Effector memory CD4-positive, alpha-beta T cell (primary cell): ENCODE measurements at places on chromosomes 12 and 14.

GRCh38 chr14:58367296-58367695, 28.4 kb upstream of the TOMM20L start:
- H3K4me1 ChIP-seq, result no peaks in the 10 kb centered on the region
- no peak for DNase-seq
- no peak overlapping the region for H3K27ac ChIP-seq
- no peaks in the 10 kb centered on the region for H3K27me3 ChIP-seq
- H3K36me3 ChIP-seq, result peaks cover 65% of the 10 kb centered on the region

DNA sequence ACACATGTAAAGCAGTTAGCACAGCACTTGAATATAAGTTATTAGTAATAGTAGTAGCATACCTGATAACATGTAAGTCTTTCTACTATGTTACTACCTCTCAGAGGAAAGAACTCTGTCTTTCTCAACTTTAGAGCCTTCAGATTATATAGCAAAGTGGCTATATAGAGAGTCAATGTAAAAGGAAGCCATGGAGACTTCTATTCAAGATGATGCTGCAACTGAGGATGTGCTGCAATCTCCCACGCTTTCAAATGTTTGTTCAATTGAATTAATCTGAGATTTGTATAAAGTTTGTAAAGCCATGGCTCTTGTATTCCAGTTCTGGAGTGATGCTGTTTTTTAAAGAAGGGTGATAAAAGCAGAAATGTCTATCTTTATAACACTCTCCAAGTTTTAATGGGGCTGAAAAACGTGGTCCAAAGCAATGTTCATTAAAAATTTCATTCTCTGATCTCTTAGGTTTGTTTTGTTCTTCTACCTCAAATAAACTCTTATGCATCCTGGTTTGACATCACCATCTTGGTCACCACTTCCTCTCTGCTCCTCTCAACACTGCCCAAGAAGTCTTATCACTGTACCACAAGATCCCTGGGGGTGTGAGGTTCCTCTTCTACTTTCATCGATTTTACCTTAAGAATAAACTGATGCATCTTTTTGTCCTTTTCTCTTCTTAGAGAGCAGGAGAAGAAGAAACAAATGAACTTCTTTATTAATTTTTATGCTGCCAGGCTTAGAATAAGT, 40.6 kb downstream of the C12orf42 start:
- H3K4me1 ChIP-seq, result no peaks in the 10 kb centered on the region
- DNase-seq, result peak; percentile 0
- H3K36me3 ChIP-seq, result no peaks in the 10 kb centered on the region
- no peak overlapping the region for H3K27ac ChIP-seq
- H3K27me3 ChIP-seq, result no peaks in the 10 kb centered on the region

DNA sequence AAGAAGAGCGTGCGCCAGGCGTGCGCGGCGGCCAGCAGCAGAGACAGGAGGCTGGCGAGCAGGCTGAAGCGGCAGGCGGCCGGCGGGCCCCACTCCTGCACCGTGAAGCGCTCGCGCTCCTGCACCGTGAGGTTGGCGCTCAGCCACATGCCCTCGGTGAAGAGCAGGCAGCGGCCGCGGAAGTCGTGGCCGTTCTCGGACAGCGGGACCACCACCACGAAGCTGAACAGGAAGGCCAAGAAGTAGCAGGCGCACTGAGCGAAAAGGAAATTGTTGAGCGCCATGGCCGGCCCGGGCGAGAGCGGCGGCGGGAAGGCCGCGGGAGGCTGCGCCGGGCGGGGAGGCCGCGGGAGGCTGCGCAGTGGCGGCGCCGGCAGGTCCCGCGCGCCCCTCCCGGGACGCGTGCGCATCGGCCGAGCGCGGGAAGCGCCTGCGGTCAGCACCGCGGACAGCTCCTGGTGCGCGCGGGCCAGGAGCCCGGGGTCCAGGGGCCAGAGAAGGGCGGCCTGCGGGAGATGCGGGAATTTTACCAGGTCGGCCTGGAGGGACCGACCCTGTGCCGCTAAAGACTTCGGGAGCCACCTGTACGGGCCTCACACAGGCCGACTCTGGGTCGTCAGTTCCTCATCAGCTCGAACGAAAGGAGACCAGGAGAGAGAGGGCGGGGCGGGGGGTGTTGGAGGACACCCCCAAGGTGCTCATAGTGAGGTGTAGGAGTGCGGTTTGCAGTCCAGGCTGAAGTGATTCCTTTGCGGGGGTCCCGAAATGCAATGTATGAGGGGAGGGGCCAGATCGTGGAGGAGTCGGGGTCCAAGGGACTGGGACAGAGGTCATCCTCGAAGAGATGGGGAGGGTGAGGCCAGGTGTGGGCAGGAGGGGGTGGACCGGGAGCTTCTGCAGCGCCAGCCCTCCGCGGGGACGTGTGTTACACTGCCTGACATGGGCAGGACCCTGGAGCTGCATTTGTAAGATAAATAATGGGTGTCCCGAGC, at the start of gene TMEM179:
Gene TMEM179 (minus strand): TSS at position 315 of the 992 bp plus-strand sequence. CDS start 31 bp downstream, at position 284.
- no peak within 1 kb of the TSS for H3K4me3 ChIP-seq
- no peaks in the 10 kb centered on the region for H3K36me3 ChIP-seq
- H3K27me3 ChIP-seq, result peaks cover 4% of the 10 kb centered on the region
- DNase-seq, result no peak
- H3K27ac ChIP-seq, result no peak within 1 kb of the TSS
- no peaks in the 10 kb centered on the region for H3K4me1 ChIP-seq

- peak overlapping the region; percentile 77 for H3K4me3 ChIP-seq
- peak overlapping the region; percentile 77 for H3K27ac ChIP-seq
- no peaks in the 10 kb centered on the region for H3K27me3 ChIP-seq
- H3K36me3 ChIP-seq, result no peaks in the 10 kb centered on the region
Measured at GRCh38 chr14:85934123-85934885, 404.4 kb downstream of the FLRT2 start.

GRCh38 chr14:103104654-103105452, 10.3 kb downstream of the EXOC3L4 start:
- peak; percentile 42 for DNase-seq
- no peaks in the 10 kb centered on the region for H3K36me3 ChIP-seq
- H3K27me3 ChIP-seq, result peaks cover 26% of the 10 kb centered on the region
- H3K4me3 ChIP-seq, result no peak overlapping the region

- no peaks in the 10 kb centered on the region for H3K27me3 ChIP-seq
- H3K27ac ChIP-seq, result no peak overlapping the region
- H3K4me1 ChIP-seq, result no peaks in the 10 kb centered on the region
- H3K36me3 ChIP-seq, result no peaks in the 10 kb centered on the region
Measured at GRCh38 chr14:33880330-33880729, 70.5 kb downstream of the EGLN3 start.

DNA sequence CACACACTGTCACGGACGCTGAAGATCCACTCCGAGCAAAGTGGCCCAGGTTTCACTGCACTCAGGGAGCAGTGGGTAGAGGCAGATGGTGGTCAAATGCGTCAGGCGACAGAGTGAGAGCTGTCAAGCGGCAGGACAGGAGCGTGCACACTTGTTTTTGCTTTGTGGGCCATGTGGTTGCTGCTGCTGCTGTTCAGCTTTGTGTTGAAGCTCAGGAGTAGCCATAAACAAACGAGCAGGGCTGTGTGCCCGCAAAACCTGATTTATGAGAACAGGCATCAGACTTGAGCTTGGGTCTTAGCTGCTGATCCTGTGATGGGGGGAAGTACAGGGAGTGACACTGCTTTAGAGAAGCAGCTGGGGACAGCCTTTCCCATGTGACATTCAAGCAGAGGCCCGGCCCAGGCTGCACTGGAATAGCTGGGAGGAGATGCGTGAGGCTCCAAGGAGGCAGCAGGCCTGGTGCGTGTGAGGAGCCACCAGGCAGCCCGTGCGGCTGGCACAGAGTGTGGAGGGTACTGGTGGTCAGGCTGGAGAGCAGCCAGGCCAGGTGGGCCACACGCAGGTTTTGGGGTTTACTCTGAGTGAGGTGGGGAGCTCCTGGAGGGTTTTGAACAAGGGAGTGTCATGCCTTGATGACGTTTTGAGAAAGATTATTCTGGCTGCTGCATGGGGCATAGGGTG, 31.1 kb upstream of the ASPG start:
- no peaks in the 10 kb centered on the region for H3K36me3 ChIP-seq
- DNase-seq, result no peak
- no peaks in the 10 kb centered on the region for H3K4me1 ChIP-seq

- no peak overlapping the region for H3K27ac ChIP-seq
- no peaks in the 10 kb centered on the region for H3K27me3 ChIP-seq
- no peak overlapping the region for H3K4me3 ChIP-seq
- no peaks in the 10 kb centered on the region for H3K36me3 ChIP-seq
Measured at GRCh38 chr12:11825278-11825677, 175.8 kb downstream of the ETV6 start.

DNA sequence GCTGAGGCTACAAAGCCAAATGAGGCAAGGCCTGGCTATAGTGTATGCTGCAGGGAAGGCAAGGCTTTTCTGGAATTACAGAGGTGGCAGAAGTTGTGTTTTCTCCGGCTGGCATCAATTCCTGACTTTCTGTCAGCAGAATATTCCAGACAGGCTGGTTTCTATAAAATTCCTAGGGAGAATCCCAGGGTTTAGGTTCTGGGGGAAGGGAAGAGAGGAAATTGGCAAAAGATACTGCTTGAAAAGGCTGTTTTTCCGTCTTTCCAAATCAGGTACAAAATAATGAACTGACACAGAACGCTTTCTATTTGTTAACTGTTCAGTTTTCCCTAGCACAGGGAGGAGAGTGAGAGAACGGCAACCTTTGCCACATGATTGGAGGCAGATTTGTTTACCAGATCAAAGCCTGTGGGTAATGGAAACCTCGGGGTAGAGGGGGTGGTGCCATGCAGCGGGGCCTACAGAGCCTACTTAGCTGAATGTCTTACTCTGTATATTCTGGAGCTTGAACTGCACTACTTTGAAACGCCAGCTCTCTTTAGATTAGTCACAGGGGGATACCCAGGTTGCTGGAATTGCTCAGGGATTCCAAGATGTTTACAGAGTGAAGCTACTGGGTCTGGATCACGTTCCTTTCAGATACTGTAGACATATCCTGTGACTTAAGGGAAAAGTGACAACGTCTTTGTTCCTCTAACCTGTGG, 65.8 kb upstream of the DACT1 start:
- no peak overlapping the region for H3K4me3 ChIP-seq
- H3K4me1 ChIP-seq, result no peaks in the 10 kb centered on the region
- no peak overlapping the region for H3K27ac ChIP-seq
- H3K36me3 ChIP-seq, result no peaks in the 10 kb centered on the region

GRCh38 chr12:104516821-104517220, 60.1 kb downstream of the CHST11 start:
- no peaks in the 10 kb centered on the region for H3K36me3 ChIP-seq
- no peak overlapping the region for H3K27ac ChIP-seq
- no peaks in the 10 kb centered on the region for H3K27me3 ChIP-seq
- peaks cover 16% of the 10 kb centered on the region for H3K4me1 ChIP-seq
- H3K4me3 ChIP-seq, result no peak overlapping the region

DNA sequence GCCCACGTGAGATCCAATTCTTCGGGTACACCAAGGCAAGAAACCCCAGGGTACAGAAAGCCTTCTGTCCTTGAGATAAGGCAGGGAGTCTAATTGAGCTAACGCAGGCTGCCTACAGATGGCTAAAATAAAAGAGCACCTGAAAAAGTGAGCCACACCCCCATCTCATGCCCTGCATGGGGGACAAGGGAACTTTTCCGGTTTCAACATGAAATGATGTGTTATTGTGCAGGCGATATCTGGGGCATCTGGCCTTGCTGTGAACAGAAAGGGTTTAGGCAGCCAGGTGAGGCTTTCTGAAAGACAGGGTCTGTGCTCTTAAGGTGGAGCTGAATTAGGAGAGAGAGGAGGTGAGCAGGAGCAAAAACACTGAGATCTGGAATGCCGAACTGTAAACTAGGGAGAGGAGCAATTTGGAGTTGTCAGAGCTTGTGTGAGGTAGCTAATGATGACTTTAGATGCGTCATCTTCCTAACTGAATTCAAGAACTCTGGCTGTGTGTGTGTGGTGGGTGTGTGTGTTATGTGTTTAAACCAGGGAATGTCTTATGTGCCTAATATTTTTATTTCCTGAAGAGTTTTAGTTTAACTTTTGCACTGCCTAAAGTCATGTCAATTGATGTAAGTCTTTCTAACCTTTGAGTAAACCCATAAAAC, 20.1 kb upstream of the LDHB start:
- peak overlapping the region; percentile 24 for H3K4me3 ChIP-seq
- no peaks in the 10 kb centered on the region for H3K36me3 ChIP-seq

DNA sequence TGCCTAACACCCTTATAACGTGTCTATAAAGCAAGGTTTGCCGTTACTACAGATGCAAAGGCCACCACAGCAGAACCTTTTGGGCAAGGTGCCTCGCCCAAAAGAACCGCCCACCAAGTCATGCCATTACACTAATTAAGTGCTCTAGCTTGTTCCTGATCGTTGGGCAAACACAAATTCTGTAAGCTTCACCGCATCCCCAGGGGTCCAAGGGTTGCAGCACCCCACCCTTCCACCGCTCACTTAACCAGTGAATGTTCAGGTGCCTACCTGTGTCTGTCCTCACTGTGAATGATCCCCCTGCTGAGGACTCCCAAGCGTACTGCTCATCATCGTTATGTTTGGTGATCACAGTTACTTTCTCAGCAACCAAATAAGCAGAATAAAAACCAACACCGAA, 1.4 kb downstream of the HSP90AA1 start:
- H3K27me3 ChIP-seq, result no peaks in the 10 kb centered on the region
- H3K4me3 ChIP-seq, result no peak overlapping the region
- H3K4me1 ChIP-seq, result peaks cover 26% of the 10 kb centered on the region
- DNase-seq, result no peak
